Stimulated activated CD4-positive, alpha-beta T cell treated with anti-CD3 and anti-CD28 coated beads, Interleukin-4, amount 100 ng/mL, for 1 hour (primary cell): ENCODE measurements at places on chromosomes 12 and 14.

- DNase-seq, result no peak
Observed at GRCh38 chr12:74241341-74241740, 296.3 kb upstream of the ATXN7L3B start.

- DNase-seq, result no peak
Observed at GRCh38 chr12:31887109-31887811, 72.0 kb upstream of the RESF1 start.

- no peak for DNase-seq
Observed at GRCh38 chr12:49969027-49969426, 3.7 kb upstream of the AQP6 start.

DNA sequence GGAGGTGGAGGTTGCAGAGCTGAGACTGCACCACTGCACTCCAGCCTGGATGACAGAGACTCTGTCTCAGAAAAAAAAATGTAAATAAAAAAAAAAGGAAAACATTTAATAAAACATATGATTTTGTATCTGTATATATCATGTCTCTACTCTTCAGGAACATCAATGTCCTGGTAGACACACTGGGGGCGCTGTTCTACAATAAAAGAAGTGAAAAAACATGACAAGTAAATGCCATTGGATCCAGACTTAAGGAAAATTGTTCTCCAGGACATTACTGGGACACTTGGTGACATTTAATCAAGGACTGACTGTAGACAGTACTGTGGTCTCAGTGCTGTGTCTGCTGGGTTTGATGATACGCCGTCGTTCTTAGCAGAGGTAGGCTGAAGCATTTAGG, 15.5 kb upstream of the KLC1 start:
- no peak for DNase-seq

DNA sequence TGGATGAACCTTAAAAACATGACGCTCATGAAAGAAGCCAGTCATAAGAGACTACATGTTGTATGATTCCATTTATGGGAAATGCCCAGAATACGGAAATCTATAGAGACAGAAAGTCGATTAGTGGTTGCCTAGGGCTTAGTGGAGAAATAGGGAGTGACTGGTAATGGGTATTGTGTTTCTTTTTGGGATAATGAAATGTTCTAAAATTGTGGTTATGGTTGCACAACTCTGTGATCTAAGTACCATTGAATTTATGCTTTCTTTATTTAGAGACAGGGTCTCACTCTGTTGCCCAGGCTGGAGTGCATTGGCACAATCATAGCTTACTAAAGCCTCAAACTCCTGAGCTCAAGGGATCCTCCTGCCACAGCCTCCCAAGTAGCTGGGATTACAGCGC, 8.0 kb downstream of the RBMS2 start:
- DNase-seq, result no peak

DNA sequence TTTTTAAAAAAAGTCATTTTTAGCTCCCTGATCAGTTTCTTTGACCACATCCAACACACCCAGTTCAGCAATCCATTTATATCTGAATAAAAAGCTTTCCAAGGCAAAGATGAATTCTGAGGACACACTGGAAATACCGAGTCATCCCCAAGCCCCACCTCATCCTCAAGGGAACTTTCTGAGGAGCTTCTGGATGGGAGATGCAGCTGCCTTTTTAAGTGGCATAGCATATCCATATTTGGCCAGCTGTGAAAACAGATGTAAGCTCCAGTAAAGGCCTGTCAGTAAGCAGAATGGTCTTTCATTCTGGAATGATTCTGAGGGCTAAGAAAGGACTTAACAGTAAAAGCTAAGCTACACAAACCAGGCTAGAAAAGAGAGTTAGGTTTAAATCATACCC, 18.4 kb downstream of the ZFYVE1 start:
- no peak for DNase-seq
